ENCODE measurements at places on chromosomes 7 and 10.

GRCh38 chr7:28724563-28724962 is 233.6 kb downstream of the TRIL start:
- H3K4me1 ChIP-seq: no peaks in the 10 kb centered on the region
- DNase-seq: no peak
- H3K27ac ChIP-seq: no peak overlapping the region
- H3K27me3 ChIP-seq: no peaks in the 10 kb centered on the region
- no peaks in the 10 kb centered on the region for H3K36me3 ChIP-seq

GRCh38 chr7:130419658-130420057 is 21.2 kb downstream of the CEP41 start:
- no peaks in the 10 kb centered on the region for H3K4me1 ChIP-seq
- no peak for DNase-seq
- H3K4me3 ChIP-seq: no peak overlapping the region
- no peak overlapping the region for H3K27ac ChIP-seq
- no peaks in the 10 kb centered on the region for H3K36me3 ChIP-seq
- no peaks in the 10 kb centered on the region for H3K27me3 ChIP-seq

GRCh38 chr10:13961097-13961496 is 369.6 kb downstream of the FRMD4A start:
- no peak for DNase-seq
- H3K4me1 ChIP-seq: no peaks in the 10 kb centered on the region
- no peak overlapping the region for H3K27ac ChIP-seq

GRCh38 chr10:69437321-69438259 is 13.7 kb upstream of the TSPAN15 start:
- no peak overlapping the region for H3K4me3 ChIP-seq
- H3K27ac ChIP-seq: no peak overlapping the region
- H3K27me3 ChIP-seq: no peaks in the 10 kb centered on the region
- H3K4me1 ChIP-seq: no peaks in the 10 kb centered on the region
- H3K36me3 ChIP-seq: no peaks in the 10 kb centered on the region
- DNase-seq: no peak

DNA sequence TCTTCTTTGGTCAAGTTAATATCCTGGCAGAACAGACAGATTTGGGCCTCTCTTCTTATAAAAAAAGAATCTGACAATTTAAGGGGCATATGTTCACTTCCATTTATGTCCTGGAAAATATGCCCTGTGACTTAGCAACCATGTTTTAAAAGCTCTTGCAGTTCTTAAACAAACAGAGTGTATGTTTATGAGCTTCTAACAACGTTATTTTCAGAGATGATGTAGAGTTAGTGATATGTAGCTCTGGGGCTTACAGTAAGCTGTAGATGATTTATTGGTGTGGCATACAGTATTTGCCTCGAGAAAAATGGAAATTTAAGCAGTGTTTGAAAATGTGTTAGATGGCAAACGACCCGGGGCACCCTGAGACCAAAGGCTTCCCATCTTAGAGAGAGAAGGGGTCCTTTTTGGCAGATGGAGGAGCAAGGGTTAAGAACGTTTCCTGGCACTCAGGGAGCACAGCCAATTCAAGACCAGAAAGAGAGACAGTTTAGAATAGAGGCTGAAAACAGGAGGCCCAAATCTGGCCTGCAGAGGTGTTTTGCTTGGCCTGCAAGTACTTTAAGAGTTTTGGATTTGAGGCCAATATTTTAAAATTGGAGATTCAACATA is 397.5 kb downstream of the KCNMA1 start:
- no peaks in the 10 kb centered on the region for H3K4me1 ChIP-seq
- no peak overlapping the region for H3K27ac ChIP-seq
- H3K4me3 ChIP-seq: no peak overlapping the region
- H3K27me3 ChIP-seq: no peaks in the 10 kb centered on the region
- no peak for DNase-seq

DNA sequence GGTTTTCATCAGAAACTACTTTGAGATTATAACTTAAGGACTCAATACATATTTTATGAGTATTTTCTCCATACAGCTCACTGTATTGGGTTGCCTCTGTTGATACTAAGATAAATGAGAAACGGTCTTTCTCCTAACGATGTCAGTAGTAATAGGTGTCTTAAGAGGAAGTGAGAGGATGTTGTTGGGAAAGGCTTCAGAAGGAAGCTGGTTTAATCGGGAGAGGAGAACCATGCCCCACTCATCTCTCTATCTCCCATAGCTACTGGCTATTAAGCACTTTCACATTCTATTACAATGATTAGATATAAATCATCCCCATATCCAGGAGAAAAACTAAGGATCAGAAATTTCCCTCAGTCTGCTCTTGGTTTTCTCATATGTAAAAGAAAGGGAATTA is 2.0 kb downstream of the CLEC5A start:
- no peak for DNase-seq
- H3K27ac ChIP-seq: no peak overlapping the region
- H3K36me3 ChIP-seq: no peaks in the 10 kb centered on the region
- H3K4me3 ChIP-seq: no peak overlapping the region
- H3K4me1 ChIP-seq: no peaks in the 10 kb centered on the region
- H3K27me3 ChIP-seq: no peaks in the 10 kb centered on the region

DNA sequence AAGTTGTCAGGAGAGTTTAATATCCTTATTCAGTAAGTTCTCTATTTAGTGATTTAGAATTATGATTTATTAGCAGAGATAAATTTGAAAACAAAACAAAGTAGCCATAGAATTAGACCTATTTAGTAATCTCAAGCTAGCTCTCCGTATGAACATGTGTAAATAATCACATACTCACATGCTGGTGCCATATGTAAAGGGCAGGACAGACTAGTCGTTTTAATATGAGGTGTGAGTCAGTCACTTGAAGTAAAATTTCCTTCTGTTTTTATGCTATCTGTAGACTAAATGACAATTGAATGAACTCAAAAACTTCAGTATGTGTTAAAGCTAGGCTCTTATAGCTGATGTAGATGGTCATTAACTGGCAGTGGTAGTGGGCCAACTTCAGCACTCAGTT is 67.1 kb downstream of the WAC start:
- no peaks in the 10 kb centered on the region for H3K27me3 ChIP-seq
- no peak overlapping the region for H3K4me3 ChIP-seq
- no peak overlapping the region for H3K27ac ChIP-seq
- DNase-seq: no peak
- no peaks in the 10 kb centered on the region for H3K4me1 ChIP-seq
- H3K36me3 ChIP-seq: peaks cover 24% of the 10 kb centered on the region

GRCh38 chr7:92043637-92044036 is 90.6 kb downstream of the CYP51A1 start:
- no peaks in the 10 kb centered on the region for H3K27me3 ChIP-seq
- H3K4me1 ChIP-seq: no peaks in the 10 kb centered on the region
- H3K27ac ChIP-seq: no peak overlapping the region
- no peak overlapping the region for H3K4me3 ChIP-seq
- DNase-seq: no peak

DNA sequence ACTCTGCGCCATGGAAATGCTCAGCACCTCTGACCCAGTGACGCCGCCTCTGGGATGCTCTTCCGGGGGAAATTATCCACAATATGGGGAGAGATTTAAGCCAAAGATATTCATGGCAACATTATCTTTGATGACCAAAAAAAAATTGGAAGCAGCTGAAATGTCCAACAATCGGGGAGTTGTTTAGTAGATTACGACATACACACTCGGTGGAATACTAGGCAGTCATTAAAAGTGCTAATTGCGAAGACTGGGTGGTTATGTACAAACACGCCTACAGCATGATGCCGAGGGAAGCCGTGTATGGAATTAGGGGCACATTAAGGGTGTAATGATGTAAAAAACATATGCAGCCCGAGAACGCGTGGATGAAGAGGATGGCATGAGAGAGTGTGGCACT is 75.2 kb downstream of the UNCX start:
- no peaks in the 10 kb centered on the region for H3K27me3 ChIP-seq
- no peak for DNase-seq
- no peak overlapping the region for H3K27ac ChIP-seq
- H3K36me3 ChIP-seq: no peaks in the 10 kb centered on the region
- H3K4me1 ChIP-seq: no peaks in the 10 kb centered on the region
- H3K4me3 ChIP-seq: no peak overlapping the region

DNA sequence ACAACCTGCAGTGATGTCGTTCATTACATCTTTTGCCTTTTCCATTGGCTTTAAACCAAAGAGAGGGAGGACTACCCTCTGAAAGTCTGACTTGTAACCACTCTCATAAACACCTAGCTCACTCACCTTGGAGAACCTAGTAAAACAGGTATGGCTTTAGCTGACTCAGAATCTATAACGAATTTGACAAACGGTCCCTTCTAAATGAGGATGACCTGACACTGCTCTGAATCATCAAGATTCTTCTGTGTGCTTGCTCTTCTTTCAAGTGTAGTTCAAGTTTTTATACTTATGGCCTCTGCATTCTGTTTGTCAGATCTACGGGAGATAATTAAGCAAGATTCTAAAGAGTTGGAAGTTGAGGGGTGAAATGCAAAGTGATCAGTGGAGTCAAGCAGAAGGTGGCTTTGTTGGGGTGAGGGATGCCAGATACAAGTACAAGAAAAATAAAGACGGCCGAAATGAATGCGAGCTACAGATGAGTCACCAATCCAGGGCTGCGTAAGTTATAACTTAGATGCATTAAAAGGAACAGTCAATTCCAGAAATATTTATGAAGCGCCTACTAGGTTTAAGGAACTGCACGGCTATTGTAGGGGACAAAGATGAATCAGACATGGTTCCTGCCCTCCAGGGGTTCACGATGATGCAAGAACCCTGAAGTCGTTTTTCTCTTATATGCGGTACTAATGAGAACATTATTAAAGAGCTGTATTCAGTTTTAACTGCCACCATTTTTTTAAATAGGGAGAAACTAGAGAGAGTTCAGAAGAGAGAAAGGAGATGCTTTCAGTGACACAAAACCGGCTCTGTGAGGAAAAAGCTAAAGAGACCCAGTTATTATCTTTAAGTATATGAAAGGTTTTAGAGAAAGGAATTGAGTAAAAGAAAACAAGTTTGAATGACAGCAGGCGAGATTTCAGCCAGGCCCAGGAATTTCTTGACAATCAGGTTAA is 6.5 kb downstream of the HIPK2 start:
- H3K4me1 ChIP-seq: peaks cover 53% of the 10 kb centered on the region
- H3K27me3 ChIP-seq: no peaks in the 10 kb centered on the region
- peak overlapping the region; percentile 0 for H3K27ac ChIP-seq
- H3K36me3 ChIP-seq: no peaks in the 10 kb centered on the region
- DNase-seq: no peak
- no peak overlapping the region for H3K4me3 ChIP-seq

DNA sequence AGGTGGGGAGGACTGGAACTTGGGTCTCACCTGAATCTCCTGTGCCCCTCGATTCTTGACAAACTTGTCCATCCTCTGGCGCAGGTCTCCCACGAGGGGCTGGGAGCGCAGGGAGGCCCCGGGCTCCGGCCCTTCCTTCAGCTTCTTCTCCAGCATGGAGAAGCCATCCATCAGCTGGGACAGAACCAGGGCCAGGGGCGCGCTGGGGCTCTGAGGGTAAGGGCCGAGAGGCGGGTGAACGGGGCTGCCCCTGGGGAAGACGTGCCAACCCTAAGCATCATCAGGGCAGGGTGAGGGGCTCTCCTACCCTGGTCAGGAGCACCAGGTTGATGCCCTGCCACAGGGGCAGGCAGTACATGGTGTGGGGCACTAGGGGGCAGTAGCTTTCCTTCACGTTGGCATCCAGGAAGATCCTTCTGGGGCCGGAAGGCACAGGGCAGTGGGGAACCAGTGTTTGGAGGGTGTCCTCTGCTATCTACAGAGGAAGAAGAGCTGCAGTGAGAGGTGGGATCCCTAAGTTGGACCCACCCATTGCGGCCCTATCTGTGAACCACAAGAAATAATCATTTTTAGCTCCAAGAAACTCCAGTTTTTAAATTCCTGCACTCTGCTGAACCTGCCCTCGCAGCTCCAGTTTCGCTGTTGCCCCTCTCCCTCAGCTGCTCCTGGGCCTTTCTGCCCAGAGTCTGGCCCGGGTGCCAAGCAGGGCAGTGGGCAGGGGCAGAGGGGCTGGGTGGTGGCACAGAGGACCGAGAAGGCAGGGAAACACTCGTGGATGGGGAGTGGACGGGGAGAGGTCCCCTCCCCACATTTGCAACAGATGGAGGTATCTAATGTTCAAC is 10.8 kb upstream of the PYROXD2 start:
- no peaks in the 10 kb centered on the region for H3K27me3 ChIP-seq
- no peak overlapping the region for H3K27ac ChIP-seq
- H3K4me3 ChIP-seq: no peak overlapping the region
- DNase-seq: no peak
- H3K36me3 ChIP-seq: peaks cover 53% of the 10 kb centered on the region

GRCh38 chr7:126362746-126363145 is 890.0 kb downstream of the GRM8 start:
- no peaks in the 10 kb centered on the region for H3K4me1 ChIP-seq
- no peak for DNase-seq
- no peaks in the 10 kb centered on the region for H3K27me3 ChIP-seq
- H3K36me3 ChIP-seq: no peaks in the 10 kb centered on the region
- H3K27ac ChIP-seq: no peak overlapping the region
- no peak overlapping the region for H3K4me3 ChIP-seq

DNA sequence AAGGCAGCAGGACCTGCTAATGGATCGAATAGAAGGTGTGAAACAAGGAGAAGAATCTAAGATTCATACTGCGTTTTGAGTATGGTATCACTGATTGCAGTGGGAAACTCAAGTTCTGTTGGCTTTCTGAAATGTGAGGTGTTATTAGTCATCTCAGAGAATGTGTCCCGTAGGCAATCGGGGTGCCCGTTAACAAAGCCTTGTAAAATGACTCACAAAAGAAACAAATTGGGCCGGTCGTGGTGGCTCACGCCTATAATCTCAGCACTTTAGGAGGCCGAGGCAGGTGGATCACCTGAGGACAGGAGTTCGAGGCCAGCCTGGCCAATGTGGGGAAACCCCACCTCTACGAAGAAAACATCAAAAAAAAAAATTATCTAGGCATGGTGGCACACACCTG is 118.2 kb upstream of the C7orf33 start:
- DNase-seq: no peak
- no peaks in the 10 kb centered on the region for H3K36me3 ChIP-seq
- H3K27me3 ChIP-seq: no peaks in the 10 kb centered on the region
- no peaks in the 10 kb centered on the region for H3K4me1 ChIP-seq

- H3K27me3 ChIP-seq: no peaks in the 10 kb centered on the region
- peaks cover 18% of the 10 kb centered on the region for H3K4me1 ChIP-seq
- peaks cover 3% of the 10 kb centered on the region for H3K36me3 ChIP-seq
- no peak overlapping the region for H3K27ac ChIP-seq
- H3K4me3 ChIP-seq: no peak overlapping the region
Measured at GRCh38 chr7:114957444-114957843, 35.5 kb downstream of the MDFIC start.

DNA sequence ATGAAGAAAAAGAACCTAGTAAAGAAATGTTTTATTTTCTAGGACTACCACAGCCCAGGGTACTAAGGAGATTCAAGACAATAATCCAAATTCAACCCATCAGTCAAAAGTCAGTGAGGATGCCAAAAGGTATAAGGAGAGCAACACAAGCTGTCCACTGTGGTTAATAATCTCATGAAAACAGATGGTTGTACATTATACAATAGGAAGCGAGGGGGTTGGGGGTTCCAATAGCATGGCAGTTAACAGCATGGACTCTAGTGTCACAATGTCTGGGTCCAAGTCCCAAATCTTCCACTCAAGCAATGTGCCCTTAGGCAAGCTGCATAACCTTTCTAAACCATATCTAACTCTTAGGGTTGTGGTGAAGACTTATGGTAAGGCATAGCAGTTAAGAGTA is 35.1 kb downstream of the BRAF start:
- no peaks in the 10 kb centered on the region for H3K4me1 ChIP-seq
- no peak overlapping the region for H3K4me3 ChIP-seq
- no peak for DNase-seq
- H3K27ac ChIP-seq: no peak overlapping the region
- no peaks in the 10 kb centered on the region for H3K36me3 ChIP-seq

Measured in effector memory CD4-positive, alpha-beta T cell (primary cell).